Common myeloid progenitor, CD34-positive (primary cell): ENCODE measurements at places on chromosomes 4 and X.
A peak's percentile ranks its signal among the peaks of the same experiment; 100 is the strongest.

- DNase-seq = no peak
Measured at GRCh38 chr4:15344041-15344440, 83.8 kb upstream of the C1QTNF7 start.

DNA sequence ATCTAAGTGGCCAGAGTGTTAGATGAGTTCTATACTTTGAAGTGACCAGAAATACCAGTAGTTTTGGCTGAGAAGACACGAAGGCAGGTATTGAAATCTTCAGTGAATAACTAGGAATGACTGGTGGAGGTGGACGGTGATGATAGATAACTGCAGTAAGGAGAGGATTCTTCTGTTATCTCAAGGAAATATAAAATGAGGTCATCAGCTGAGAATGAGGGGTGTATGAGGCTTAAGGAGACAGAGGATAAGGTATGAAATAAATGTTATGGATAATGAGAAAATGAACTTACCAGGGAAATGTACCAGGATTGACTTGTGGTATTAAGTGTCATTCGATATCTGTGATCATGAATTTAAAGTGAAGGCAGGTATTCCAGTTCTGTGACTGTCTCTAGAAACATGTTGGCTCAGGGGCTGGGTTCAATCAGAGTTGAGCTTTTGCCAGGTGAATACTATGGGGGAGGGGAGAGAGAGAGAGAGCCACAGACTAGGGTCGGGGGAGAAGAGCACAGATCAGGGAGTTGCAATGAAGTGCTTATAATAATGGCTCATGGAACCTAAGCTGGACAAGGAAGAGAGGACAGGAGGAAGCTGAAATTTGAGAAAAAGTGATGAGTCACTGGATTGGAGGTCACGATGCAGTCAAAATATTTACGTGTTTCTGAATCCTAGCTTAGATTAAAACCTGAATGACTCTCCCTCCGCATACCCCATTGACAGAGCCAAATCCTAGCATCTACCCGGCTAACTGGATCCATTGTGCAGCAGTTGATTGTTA is 37.5 kb upstream of the BRS3 start:
- DNase-seq = no peak

DNA sequence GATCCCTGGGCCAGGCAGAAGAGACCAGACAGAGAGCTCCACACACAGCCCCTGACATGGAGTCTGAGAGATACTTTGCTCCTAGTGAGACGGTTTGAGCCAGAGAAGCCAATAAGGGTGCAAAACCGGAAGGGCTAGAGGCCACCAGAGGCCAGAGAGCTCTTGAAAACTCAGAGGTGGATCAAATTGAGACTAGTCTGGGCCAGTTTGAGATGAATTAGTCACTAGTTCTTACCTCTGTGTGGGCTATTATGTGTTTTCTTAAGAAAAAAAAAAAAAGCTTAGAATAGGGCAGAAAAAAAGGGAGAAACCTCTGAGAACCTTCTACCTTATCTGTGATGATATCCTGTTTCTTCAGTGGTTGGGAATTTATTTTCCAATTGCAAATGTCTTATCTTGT is 110.4 kb upstream of the EDNRA start:
- no peak for DNase-seq

GRCh38 chr4:153076861-153077260 is 127.4 kb upstream of the TRIM2 start:
- no peak for DNase-seq

- peak; percentile 21 for DNase-seq
Measured at GRCh38 chrX:135914404-135914803, 20.9 kb downstream of the SAGE1 start.

- peak; percentile 36 for DNase-seq
Measured at GRCh38 chr4:140353786-140354185, 19.7 kb upstream of the SCOC start.

GRCh38 chr4:95155759-95156451 is 392.9 kb downstream of the UNC5C start:
- peak; percentile 73 for DNase-seq

- no peak for DNase-seq
Measured at GRCh38 chrX:45472968-45473367, 272.3 kb upstream of the DIPK2B start.

DNA sequence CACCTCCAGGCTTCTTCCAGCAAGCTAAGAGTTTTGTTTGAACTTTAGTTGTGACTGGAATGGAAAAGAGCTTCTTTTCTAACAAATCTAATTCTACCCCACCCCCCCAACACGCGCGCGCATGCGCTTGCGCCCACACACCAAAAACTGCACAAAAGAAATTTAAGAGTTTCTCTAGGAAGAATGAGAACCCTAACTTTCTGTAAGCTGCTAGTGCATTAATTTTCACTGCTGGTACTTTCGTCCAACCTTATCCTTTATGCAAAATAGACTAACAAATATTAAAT is 9.0 kb upstream of the INTU start:
- peak; percentile 53 for DNase-seq

DNA sequence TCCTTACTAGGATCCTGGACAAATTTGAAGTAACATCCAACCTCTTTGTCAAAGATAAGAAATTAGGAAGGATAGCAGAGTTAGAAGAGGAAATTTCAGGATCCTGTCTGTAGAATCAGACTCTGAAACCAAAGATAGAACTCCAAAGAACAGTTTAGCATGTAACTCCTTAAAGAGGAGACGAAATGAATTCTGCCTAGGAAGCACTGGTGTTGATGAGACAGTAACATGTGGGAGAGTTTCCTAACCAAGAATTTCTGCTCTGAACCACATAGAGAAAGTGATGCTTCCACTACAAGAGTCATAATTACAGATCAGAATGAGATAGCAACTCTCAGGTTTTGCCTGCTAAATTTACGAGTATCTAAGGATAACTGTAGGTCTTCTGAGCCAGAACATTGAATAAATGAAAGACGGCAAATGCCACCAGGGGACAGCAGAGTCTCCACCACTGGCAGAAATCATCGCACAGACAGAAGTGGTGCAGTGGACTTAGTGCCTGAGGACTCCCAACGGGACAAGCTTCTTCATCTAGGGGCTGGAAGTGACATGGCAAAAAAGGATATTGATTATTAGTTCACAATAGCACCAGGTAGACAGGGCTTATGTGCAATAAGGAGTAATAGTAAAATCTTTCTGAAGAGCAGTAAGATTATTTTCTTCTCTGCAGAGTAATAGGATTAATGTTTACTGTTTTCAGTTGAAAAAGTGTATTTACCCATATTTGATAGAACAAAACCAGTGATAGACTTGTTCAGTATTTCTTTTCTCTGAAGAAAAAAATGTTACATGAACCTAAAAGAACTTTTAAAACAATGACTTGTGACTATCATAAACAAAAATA is 6.7 kb upstream of the PPID start:
- DNase-seq = peak; percentile 75

- DNase-seq = no peak
Measured at GRCh38 chr4:134365852-134366251, 164.3 kb upstream of the PABPC4L start.

GRCh38 chr4:89995006-89995405 is 100.4 kb downstream of the MMRN1 start:
- no peak for DNase-seq

- DNase-seq = no peak
Measured at GRCh38 chrX:119899125-119899524, 3.4 kb downstream of the AKAP14 start.

- peak; percentile 23 for DNase-seq
Measured at GRCh38 chr4:113958766-113959538, 20.5 kb downstream of the ARSJ start.

- no peak for DNase-seq
Measured at GRCh38 chr4:115343171-115343570, 229.8 kb upstream of the NDST4 start.

DNA sequence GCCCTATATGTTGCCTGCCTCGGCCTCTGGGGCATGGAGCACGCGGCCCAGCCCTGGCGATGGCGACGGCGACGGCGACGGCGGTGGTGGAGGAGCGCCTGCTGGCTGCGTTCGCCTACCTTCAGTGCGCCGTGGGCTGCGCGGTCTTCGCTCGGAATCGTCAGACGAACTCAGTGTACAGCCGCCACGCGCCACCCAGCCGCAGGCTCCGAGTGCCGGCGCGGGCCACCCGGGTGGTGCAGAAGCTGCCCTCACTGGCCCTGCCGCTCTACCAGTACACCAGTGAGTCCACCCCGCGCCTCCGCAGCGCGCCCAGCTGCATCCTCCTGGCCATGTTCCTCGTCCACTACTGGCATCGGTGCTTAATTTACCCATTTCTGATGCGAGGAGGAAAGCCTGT is 83.7 kb upstream of the F9 start:
- no peak for DNase-seq

DNA sequence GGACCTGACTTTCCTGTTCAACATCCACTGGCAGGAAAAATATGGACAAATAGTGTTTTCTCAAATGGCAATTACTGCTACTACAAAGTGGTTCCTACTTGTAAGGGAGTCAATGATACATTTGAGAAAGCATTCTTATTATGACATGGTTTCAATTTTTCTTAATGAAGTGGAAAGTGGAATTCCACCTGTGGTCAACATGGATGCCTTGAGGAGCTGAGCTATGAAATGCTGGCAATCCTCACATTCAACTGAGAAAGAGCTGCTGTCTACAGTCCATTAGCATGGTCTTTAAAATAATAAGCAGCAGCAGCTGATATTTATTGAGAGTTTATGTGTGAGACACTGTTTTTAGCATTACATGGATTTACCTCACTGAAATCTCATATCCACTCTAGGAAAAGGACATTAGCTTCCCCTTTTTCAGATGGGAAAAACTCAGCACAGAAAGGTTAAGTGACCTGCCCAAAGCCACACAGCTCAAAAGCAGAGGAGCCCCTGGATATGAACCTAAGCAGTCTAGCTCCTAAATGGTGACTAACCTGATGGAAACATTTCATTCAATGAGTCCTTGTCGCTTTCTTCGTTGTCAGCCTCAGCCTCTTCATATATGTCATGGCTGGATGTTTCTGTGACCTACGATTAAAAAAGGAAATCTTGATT is 29.2 kb downstream of the MAP7D3 start:
- DNase-seq = no peak

DNA sequence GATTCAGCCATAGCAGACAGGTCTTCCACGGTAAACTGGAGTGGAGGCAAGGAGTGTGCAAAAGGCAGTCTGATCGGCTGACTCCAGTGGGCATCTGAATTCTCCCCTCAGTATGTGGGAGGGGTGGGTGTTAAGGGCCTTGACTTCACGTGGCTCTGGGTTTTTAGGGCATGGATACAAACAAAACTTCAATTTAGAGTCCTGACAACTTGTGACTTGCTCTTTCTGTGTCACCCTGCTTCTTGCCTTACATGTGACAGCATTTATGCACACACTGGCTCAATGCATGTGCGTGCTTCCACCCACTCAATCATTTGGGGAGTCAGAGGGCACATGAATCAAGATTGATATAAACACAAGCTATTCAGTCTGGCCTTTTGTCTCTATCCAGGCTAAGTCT is 17.5 kb downstream of the PLP1 start:
- DNase-seq = no peak

DNA sequence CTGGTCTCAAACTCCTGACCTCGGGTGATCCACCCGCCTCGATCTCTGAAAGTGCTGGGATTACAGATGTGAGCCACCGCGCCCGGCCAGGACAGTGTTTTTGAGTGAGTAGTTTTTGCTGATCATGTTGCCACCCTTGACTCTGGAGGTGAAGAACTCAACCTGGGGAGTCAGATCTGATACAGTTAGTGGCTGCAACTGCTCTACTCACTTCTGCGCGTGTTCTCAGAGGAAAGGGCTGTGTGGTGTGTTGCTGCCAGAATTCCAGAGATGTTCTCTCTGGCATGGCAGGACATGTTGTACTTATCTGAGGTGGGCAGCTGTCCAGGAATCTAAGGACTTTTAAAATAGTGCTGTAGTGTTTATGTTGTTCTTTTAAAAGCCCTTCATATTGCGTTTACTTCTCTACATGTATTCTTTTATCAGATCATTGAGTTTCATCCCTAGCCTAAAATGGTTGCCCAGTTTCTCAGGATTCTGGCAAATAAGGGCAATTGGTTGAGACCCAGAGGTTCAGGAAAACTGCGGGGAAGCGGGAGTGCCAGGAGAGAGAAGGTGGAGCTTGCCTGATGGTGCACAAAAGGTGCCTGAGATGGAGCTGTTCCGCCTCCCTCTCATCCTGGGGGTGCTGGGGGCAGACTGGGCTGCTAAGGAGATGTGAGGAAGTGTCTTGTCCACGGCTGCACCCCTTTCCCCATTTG is 97.7 kb downstream of the ARHGAP10 start:
- DNase-seq = no peak

GRCh38 chrX:124641737-124642491 is 295.6 kb downstream of the SH2D1A start:
- DNase-seq = peak; percentile 10

- peak; percentile 28 for DNase-seq
Measured at GRCh38 chr4:100189820-100190642, at the start of gene DDIT4L. TSS of gene DDIT4L (minus strand) at chr4:100190468. CDS start at chr4:100189983, 485 bp downstream.

GRCh38 chrX:96481831-96482230 is 202.8 kb upstream of the DIAPH2 start:
- no peak for DNase-seq

DNA sequence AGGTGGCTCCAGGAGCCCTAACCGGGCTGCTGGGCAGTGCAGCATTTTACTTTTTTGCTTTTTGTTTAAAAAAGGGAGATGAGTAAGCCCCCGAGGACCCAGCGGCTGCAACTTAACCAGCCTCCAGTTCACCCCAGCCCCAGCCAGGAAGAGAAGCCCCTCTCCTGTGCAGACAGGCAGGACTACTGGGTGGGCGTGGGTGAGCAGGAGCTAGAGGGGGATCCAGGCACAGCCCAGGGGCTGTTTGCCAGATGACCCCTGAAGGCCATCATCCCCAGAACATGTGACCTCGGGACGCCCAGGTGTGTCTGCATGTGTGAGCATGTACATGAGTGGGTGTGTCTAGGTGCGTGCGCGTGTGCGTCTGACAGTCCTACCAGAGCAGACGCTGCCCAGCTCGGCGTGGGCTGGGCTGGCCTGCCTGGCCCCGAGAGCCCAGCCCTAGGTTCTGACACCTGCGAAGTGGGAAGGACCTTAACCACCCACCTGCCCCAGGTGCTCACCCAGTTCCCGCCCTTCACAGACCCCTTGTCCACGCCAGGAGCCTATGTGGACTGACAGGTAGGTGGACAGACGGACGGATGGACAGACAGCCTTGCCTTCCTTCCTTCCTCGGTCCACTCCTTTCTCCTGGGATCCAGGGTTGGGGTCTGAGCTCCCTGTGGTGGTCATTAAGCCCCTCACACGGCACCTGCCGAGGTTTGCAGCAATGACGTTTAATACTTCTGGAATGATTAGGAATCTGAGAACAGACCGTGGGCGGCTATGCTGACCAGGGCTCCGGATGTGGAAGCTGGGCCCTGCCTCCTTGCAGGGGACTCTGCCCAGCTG is 7.8 kb upstream of the HAUS3 start:
- DNase-seq = no peak

DNA sequence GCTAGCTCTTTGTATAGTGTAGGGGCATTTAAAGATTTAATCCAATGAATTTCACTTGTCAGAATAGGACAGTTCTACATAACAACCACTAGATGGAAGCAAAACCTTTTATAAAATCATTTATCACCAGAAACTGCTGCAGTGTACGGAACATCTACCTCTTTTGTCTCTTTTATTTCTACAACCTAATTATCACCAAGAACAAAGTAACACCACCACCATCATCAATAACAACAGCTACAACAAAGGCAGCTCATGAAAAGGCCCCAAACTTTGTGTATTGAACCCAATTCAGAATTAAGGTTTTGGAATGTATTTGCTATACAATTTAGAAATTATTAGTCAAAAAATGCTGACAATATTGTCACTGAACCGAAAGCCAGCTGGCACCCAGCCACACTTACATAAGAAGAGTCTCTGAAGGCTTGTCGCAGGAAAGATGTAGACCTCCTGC is 260.9 kb upstream of the RPS6KA3 start:
- peak; percentile 53 for DNase-seq

- DNase-seq = peak; percentile 94
Measured at GRCh38 chrX:107673933-107674479, 45.7 kb downstream of the PRPS1 start.

GRCh38 chr4:140172960-140173359 is 19.0 kb upstream of the MAML3 start:
- peak; percentile 4 for DNase-seq
